Mammary epithelial cell (primary cell): ENCODE measurements at places on chromosomes 7 and 10.

DNA sequence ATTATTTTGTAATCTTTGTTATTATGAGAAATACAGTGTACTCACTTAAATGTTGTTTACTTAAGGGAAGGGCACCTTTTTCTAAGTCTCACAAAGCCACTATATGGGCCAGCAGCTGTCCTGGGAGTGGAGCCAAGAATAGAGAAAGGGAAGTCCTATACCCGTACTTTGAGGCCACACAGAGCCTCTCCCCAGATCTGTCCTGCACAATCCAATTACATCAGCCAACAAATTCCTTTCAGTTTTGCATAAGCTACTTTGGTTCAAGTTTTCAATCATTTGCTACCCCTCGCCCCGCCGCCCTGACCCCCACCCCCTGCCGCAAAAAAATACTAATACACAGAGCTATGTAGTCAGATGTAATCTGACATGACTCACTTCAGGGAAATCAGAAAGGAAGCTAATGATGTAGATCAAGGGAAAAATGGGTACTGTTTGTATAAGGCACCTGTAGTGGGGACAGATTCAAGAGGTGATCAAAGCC is 297.4 kb upstream of the NEBL start:
- peak; percentile 63 for DNase-seq

- no peak for DNase-seq
Measured at GRCh38 chr10:102254426-102254825, 9.1 kb downstream of the GBF1 start.

DNA sequence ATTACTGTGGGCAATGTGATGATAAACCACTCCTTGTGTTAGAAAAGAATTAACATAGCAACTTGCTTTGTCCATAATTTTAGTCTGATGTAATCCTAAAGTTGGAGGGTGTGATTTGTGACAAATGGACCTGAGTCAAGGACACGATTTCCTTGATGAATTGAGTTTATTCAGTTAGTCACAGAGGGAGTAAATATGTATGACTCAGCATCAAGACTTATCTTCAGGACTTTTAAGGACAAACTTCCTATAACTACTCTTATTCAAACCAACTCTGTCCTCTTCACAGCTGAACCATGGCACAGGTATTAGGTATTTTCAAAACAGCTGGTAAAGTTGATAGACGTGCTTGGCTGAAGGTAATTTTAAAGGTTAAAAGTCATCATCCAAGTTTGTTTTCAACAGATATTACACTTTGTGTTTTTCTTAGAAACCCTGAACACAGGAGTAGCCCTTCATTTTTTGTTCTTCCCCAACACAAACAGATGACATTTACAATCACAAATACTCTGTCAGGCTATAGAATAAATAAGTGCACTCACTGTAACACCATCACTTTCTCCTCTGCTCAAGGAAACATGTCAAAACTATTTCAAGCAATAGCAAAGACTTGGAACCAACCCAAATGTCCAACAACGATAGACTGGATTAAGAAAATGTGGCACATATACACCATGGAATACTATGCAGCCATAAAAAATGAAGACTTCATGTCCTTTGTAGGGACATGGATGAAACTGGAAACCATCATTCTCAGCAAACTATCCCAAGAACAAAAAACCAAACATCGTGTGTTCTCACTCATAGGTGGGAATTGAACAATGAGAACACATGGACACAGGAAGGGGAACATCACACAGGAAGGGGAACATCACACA is 54.5 kb downstream of the COA1 start:
- DNase-seq = peak; percentile 82

DNA sequence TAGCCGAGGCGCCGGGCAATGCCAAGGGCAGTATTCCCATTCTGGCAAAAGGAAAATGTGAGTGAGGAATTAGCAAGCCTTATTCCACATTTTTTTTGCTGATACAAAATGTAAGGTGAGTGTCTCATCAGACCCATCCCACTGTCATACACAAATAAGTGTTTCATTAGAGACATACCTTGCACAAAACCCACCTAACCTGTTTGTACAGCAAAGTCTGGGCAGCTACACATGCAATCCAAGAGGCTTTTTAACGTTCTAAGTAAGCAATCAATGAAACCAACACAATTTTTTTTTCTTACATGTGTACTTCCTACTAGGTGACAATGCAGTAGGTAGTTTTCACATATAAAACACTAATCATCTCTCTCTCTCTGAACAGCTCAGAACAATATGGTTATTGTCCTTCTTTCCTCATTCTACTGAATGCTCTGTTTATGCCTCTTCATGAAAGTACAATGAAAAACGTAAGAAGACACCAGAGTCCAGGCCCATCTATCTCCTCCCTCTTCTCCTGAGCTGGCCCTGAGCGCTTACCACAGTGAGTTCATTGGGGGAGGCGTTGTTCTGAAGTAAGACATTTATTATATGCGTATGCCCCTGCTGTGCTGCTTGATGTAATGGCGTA is 217.2 kb downstream of the ANK3 start:
- peak; percentile 72 for DNase-seq

DNA sequence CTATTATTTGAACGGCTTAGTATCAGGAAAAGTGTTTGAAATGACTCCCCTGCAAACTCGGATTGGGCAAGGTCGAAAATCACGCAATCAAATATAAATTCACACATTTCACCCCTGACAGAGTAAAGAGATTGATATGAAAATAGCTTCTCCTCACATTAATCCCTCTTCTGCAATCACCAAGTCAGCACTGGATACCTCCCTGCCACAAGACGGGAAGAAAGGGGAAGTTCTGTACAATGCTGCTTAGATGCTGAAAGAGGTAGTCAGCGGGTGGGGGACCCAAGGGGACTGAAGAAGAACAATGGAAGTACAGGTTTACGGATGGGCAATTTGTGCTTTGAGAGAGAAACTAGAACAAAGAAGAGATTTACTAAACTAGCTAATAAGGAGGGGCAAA is 72.0 kb upstream of the ANK3 start:
- no peak for DNase-seq

- peak; percentile 83 for DNase-seq
Measured at GRCh38 chr10:3776796-3777571, 8.0 kb downstream of the KLF6 start.

DNA sequence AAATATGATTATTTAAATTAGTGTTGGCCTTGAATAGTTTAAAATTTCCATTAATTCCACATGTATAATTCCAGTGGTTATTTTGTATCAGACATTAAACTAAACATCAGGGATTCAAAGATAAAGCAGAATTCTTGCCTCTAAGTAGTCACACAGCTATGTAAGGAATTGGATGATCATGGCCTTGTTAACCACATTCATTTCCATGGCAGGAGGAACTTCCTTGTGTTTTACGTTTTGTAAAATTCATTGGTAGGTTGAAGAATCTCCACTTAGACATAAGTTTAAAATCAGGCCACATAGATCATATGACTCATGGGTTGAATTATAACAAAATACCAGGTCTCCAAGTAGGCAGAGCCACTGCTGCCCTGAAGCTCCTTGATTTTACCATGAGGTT is 289.7 kb downstream of the PLXDC2 start:
- no peak for DNase-seq

DNA sequence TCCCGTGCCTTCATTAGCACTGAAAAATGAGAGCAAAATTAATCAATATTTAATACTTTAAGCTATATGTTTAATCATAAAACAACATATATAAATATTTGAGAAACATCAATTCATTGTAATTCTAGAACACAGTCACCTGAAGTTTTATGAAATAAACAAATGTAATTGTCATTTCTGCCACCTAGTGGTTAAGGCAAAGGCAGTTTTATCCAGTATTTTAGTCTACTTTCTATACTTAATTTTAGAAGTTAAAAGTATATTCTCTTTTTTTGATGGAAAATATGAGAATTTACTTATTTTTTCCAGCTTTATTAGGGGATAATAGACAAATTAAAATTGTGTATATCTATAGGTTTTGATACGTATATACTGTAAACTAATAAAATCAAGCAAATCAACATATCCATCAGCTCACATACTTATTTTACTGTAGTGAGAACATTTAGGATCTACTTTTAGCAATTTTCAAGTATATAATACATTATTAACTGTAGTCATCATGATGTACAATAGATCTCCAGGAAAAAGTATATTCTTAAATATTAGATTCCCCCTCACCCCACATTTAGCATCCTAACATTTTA is 16.9 kb downstream of the PCGF6 start:
- DNase-seq = no peak

GRCh38 chr7:155263581-155264143 is 34.0 kb upstream of the INSIG1 start:
- no peak for DNase-seq

DNA sequence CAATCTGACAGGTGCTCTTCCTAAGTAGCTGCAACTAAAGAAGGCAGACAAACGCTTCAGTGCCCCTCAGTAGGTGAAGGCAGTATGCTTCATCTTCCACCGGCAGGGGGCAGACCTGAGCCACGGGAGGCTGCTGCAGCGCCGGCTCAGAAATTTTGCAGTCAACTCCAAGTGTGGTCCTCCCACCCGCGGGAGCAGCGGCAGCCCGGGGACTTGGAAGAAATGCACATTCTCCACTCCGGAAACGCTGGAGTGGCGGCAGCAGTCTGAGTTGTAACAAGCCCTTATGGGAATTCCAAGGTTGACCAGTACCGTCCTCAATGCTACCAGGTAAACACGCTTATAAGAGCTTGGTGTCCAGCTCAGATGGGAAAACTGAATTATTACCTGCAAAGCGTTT is 3.4 kb downstream of the IGFBP3 start:
- peak; percentile 35 for DNase-seq

DNA sequence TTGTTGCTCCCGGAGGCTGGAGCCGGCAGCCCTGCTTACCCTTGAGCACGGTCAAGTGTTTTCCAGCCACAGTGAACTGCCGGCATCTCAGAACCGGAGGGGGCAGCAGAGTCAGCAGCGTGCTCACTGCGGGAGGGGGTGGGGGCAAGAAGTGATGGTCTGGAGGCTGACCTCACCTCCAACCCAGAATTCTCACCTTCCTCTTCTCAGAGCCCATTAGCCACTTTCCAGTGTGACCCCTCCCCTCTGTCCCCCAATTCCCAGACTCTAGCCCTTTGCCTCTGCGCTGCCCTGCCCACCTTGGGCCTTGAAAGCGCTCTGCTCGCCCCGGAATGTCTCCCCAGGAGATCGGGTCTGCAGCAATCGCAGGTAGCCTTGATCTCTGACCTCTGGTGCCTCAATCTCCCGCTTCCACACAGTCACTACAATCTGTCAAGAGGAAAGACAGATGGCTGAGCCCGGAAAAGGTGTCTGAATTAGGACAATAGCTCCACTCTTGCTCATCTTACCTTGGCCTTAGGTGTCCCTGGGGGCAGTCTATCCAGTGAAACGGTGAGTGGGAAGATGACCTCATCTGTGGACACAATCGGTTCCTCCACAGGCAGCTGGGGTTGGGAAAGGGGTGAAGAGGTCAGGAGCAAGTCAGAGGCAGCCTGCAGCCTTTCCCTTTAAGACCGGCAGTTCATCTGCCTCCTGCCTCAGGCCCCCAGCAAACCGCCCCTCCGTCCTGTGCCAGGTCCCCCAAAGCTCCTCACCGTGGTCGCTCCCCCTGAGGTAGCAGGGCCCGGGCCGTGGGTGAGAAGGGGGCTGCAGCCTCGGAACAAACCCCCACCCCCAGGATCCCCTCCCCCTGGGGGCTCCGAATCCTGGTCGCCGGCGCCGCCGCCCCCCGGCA is 942 bp downstream of the TRAPPC14 start:
- peak; percentile 74 for DNase-seq

DNA sequence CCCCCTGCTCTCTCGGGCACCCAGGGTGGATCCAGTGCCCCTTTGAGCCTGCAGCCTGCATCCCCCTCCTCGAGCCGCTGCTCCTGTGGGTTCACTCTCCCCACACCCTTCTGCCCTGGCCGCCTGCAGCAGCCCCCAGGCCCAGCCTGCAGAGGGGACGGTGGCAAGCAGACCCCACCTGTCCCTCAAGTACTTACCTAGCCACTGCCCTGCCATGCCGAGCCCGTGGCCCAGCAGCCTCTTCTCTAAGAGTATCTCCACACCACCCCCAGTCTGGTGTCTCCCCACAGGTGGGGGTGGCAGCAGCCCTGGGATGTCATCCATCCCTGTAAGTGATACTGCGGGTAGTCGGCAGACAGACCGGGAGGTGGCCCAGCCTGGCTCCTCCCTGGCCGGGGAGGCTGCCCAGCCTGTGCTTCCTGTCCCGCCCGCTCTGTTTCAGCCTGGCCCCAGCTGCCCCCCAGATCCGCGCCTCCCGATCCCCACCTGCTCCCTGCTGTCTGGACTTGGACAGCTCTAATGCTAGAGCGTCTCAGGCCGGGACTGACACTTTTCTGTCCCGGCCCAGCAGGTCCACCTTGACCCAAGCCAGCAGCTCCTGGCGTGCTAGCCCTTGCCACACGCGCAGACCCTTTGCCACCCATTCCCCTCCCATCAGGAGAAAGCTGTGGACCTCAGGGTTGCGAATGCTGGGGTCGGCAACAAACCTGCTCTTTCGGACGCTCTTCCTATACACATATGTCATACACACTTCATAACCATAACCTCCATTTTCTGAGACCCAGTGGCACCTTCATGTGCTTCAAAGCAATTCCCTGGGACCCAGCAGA is 25.0 kb downstream of the YKT6 start:
- DNase-seq = no peak

GRCh38 chr10:88333248-88333630 is 249.9 kb downstream of the RNLS start:
- DNase-seq = no peak

DNA sequence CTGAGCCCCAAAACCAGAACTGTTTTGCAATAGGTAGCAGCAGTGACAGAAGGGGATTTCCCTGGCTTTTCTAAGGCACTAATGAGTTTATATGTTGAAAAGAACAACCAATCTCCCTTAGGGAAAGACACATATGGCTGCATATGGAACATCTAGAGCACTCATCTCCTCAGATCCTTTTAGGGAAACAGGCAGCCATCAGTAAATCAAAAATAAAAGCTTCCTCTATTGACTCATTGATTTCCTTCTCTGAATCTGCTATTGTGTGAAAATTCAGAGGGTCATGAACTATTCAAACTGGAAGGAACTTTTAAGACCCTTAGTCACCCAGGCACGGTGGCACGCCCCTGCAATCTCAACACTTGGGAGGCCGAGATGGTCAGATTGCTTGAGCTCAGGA is 110.9 kb upstream of the NANOS1 start:
- no peak for DNase-seq

GRCh38 chr7:74709880-74710671 is 52.6 kb downstream of the GTF2I start:
- DNase-seq = peak; percentile 1
